ENCODE measurements at places on chromosomes 1 and 21.

DNA sequence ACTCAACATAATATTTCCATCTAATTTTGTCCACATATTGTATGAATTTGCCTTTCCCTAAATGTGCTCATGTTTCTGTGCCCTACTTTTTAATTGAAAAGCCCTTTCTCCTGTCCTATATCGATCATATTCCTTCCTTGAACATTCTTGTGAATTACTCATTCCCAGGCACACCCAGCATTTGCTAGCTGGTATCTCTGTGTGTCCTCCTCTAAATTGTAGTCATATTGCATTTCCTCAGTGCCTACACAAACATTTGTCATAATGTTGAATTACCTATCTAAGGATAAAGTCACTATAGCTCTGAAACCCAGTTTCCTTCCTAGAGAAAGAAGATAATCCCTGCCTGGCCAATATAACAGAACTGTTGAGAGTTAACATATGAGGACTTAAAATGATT lies 39.6 kb upstream of the TBX15 start:
- no peak for DNase-seq

DNA sequence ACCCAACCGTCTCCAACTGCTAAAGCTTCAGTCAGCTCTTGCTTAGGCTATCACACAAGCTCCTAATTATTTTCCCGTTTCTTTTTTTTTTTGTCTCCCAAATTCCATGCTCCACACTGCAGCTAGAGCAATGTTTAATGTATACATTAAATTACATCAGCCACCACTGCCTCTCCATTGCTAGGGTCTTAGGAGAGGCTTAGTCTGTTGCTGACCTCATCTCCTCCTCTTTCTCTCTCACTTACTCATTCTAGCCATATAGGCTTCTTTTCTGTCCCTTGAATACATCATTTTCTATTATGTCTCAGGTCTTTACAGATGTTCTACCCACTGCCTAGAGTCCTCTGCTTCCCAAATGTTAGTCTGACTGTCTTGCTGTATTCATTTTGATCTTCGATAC lies 138.1 kb upstream of the ST6GALNAC5 start:
- no peak for DNase-seq

DNA sequence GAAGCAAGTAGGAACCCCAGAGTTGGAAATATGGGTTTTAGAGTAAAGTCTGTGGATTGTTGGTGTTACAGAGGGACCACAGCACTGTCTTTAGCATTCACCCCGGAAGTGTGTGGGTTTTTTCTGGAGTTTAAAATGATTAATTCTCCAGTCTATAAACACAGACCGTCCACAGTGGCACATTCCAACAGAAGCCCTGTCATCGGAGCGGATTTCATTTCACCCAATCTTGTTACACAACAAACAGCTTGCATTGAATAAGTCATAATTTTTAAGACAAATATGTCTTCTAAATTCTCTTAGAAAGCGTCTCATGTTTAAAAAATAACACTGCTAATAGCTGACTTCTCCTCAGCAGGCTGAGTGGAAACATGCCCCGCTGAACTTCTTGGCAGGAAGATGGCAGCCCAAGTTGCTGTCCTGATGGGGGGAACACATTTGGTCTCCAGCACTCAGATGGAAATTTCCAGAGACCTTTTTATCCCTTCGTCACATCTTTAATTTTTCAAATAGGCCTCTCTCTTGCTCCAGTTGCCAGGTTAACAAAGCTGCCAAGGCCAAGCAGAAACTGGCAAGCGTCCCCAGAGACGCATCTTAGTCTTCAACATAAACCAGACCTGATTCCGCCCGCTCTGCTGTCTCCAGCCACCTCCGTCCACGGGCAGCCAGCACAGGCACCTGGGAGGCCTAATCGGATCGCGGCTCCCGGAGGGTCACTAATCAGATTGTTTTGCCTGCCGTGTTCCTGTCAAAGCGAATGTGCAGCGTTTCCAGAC lies 28.8 kb upstream of the SLC19A1 start:
- no peak for DNase-seq

DNA sequence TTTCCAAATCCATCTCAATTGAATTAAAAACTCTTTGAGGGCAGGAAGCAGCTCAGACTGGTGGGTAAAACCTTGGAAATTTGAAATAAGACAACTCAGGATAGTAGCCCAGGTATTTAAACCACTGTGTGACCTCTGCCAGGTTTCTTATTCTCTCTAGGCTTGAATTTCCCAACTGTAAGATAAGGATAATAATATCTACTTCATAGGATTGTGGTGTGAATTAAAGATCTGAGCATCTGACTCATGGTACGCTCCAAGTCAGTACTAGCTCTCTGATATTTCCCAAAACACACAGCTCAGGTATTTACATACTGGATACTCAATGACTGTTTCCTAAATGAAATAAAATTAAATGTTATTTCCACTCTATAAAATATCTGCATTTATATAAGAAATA lies 337.2 kb downstream of the LTN1 start:
- DNase-seq = no peak

- DNase-seq = no peak
Measured at GRCh38 chr1:226355016-226355415, 46.1 kb upstream of the LIN9 start.

DNA sequence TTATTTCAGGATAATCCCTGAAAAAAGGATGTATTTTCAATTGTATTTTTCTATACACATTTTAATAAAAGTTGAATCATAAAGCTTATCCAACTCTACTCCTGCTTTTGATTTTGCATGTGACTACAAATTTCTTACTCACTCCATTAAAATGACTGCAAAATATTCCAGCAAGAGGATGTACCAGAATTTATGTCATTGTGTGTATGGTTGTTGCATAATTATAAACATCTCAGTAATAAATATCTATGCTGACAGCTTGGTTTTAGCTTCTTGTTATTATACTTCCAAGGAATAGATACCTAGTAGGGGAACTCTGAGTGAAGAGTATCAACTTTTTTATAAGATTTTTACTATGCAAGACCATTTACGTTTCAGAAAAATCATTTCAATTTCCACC lies 463.2 kb upstream of the RUNX1 start:
- no peak for DNase-seq

- no peak for DNase-seq
Measured at GRCh38 chr1:7300893-7301663, 470.0 kb upstream of the VAMP3 start.

DNA sequence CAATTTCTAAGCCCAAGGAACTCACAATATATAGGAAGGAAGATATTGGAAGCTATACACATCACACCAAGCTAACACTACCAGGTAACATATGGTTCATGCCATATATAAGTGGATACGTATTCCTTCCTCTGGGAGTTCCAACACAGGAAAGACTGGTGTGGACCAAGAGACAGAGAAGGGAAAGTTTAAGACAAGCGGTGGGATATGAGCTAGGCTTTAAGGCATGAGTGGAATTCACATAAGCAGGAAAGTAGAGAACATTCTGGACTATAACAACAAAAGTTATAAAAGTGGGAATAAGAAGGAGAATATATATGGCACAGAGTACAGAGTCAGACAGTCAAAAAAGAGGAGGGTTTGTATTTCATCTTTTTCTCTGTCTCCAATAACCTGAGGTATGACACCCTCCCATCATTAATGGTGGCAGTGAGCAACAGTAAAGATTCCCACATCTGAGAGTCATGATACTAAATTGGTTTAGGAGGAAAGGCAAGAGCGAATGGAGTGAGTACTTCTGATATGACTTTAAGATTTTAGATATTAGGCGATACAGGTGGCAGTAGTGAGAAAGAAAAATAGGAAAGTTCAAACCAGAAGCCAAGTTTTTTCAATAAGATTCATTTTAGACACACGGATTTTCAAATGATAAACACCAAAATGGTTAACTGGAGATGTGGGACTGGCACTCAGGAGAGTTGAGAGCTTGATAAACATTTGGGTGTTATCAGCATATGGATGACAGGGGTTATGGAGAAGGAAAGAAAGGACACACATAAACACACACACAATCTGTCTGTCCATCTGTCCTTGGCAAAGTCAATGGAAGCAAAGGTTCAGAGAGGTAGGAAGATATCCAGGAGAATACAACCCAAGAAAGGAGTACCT lies 87.4 kb upstream of the TTC39A start:
- DNase-seq = no peak

DNA sequence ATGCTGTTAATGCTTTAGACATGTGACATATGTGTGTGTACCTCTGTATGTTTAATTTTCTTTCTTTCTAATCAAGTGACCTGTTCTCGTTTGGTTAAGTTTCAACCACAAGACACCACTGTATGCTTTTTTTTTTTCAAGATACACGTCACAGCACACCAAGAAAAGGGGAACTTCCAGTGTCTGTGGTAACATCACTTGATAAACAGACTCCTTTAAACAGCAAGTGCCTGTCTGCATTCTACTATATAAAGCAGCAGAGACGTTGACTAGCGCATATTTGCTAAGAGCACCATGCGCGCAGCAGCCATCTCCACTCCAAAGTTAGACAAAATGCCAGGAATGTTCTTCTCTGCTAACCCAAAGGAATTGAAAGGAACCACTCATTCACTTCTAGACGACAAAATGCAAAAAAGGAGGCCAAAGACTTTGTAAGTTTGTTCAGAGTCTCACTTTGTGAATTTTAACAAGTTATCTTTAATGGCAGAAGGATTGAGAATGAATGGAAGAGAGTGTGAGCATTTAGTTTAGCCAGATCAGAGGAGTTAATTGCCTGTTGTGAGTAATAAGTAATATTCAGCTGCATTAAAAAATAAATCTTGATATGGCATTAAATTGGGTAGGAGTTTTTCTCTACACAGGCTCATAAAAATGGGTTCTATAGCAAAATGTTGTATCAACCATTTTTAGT lies at the start of gene RGS1:
TSS of gene RGS1 (plus strand) at position 275 of the 691 bp plus-strand sequence. CDS start at position 295, 20 bp downstream.
- no peak for DNase-seq

DNA sequence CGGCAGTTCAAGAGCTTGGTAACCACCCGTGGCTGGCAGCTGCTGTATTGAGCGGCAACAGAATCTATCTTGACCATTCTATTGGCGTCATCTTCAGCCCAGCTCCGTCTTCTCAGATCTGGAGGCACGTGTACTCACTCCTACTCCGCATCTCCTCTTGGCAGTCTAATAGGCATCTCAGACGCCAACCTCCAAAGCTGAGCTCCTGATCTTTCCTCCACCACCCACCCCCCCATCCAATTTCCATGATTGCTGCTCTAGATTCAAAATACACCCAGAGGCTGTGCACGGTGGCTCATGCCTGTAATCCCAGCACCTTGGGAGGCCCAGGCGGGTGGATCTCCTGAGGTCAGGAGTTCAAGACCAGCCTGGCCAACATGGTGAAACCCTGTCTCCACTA lies 84.6 kb upstream of the CASZ1 start:
- no peak for DNase-seq

- no peak for DNase-seq
Measured at GRCh38 chr1:162003061-162003829, 20.4 kb downstream of the OLFML2B start.

GRCh38 chr1:165496501-165496900 lies 47.3 kb upstream of the LRRC52 start:
- no peak for DNase-seq

DNA sequence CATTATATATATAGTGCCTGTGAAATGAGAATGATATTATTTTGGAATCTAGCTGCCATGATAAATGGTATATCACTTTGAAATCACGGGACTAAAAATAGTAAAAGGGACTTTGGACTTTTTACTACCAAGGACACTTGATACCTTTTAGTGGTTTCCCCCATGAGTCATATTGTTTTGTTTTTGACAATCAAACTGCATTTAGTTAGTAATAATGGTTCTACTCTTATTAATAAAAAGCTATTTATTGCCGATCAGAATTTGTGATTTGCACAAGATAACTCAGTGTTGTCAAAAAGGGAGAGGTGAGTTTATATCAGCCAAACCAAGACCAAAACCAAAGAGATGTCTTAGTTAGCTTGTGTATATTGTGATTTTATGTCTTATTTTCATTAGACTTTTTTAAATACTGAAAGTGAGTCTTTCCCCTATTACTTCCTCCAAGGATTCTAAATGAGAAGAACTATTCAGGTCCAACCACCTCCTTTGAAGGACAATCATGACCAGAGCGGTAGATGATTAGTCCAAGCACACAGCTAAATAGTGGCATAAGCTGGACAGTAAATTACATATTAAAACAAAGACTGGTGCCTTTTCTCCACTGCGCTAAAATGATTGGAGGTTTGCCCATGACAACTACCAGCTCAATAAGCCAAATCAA lies 281.7 kb upstream of the ESRRG start:
- DNase-seq = no peak

DNA sequence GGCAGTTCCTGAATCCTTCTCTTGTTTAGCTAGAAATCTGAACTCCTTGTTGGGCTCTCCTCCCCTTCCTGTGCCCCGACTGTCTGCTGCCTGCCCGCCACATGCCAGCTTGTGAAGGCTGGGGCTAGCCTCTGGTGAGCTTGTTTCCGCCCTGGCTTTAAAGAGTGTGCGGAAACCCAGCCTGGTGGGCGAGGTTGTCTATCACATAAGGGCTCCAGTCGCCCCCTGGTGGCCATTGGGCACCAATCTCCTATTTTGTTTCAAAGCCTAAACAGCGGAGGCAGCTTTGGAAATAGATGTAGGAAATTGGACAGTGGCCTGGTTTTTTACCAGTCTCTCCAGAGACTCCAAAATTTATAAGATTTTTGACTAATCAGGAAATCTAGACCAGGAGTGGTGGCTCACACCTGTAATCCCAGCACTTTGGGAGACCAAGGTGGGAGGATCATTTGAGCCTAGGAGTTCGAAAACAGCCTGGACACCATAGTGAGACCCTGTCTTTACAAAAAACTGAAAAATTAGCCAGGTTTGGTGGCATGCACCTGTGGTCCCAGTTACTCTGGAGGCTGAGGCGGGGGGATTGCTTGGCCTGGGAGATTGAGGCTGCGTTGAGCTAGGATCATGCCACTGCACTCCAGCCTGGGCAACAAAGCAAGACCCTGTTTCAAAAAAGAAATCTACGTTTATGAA lies 9.8 kb downstream of the ATP8B2 start:
- DNase-seq = peak; percentile 57

DNA sequence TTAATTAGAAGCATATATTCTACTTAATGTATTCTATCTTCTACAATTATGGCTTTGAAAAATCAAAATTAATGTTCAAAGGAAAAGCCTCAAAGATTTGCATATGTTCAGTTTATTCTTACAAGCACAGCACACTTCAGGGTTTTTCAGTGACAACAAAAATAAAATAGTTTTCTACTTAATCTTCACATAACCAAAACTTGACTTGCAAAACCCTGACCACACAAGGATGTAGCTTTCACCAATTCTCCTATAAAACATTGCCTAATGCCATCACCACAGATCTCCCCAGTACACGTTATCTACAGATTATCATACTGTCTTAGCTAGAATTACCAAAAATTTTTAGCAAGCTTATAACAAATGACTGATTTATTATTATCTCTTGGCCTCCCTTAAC lies 23.3 kb downstream of the LPAR3 start:
- no peak for DNase-seq
